Fibroblast of skin of left biceps (primary cell): ENCODE measurements at places on chromosomes 6 and 20.

DNA sequence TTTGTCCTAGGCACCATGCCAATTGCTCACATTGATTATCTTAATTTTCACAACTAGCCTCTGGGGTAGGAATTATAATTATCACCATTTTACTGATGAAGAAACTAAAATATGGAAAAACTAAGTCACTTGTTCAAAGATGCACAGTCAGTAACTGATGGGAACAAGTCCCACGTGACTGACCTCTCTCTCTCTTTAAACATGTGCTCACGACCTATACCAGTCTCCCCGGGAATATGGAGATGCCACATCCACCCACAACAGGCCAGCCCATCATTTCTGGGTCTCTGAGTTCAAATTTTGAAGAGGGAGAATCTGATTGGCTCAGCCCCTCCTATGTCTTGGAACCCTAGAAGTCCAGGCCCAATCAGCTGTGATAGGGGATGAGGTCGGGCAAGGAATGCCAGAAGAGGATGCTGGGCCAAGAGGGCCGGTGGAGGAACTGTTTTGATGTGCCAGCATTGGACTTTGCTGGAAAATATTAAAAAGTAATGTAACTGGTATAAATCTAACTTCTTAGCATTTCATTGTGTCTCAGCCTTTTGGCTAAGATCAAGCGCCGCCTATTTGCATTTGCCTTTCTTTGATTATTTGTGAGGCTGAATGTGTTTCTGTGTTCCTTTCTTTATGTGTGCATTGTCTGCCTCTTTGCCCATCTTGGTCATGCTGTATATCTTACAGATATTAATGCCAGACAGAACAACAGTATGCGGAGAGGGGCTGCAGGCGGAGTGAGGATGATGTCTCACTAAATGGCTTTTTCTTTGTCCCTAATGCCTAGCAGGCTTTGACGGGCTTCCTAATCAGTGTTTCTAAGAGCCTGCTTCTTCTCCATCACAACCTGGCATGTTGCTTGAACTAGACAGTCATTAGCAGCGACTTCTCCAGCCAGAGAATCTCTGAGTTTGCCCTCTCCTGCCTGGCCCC, 126.6 kb downstream of the VEGFA start:
- no peak for DNase-seq

DNA sequence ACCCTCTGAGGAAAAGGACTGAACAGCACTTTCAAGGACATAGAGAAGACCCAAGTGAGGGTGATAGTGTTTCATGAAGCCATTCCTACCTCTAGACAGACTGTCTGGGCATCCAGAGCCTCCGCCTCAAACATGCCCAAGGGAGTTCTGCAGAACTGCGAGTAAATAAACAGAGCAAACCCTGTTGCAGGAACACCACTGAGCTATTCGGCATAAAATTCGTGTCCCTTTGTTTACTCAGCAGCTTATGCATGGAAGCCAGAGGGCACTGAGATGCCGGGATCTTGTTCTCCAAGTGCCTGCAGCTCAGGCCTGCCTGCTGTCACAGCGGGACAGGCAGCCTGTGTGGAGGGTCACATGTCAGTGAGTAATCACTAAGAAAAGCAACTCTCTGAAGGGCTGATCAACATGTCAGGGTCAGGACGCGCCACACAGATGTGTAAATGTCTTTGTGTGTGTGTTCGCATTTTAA, 164.9 kb upstream of the HEY2 start:
- DNase-seq: no peak

GRCh38 chr6:128570680-128571063, 50.3 kb upstream of the PTPRK start:
- no peak for DNase-seq

GRCh38 chr20:62700261-62700930, 8.2 kb upstream of the NTSR1 start:
- no peak for DNase-seq

DNA sequence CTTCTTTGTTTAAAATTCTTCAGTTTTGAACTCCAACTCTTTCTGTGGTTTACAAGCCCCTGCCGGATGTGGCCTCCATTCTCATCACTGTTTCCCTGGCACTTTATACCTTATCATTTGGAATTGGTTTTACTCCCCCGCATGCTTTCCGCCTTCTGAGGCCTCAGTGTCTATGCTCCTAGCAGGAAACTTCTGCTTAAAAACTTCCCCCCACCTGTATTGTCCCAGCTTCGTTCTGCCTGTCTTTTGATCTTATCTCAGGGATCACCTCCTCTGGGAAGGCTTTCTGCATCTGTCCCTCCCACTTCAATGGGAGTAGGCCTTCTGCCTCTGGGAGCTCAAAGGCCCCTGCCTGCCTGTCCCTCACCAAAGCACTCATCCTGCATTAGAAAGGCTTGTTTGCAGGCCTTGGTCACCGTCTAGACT, 3.4 kb upstream of the ANGPT4 start:
- DNase-seq: no peak

DNA sequence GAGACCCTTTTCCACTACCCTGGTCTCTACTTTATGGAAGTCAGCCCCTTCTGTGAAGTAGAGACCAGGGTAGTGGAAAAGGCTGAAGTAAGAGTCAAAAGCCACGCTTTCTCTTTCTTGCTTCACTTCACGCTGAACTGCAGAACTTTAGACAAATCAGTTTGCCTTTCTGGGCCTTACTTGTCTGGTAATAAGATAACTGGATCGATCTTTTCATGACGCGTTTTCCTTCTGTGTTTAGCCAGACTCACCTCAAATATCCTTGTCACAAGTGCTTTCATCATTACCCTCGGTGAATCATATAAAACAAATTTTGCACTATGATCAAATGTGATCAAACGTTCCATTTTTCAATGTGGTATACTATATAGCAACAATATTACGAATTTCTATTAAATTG, 170.7 kb downstream of the CLIC5 start:
- no peak for DNase-seq

GRCh38 chr20:59667981-59668515, 63.7 kb downstream of the PHACTR3 start:
- DNase-seq: no peak

- no peak for DNase-seq
Observed at GRCh38 chr6:159807150-159807858, 7.2 kb downstream of the PNLDC1 start.

DNA sequence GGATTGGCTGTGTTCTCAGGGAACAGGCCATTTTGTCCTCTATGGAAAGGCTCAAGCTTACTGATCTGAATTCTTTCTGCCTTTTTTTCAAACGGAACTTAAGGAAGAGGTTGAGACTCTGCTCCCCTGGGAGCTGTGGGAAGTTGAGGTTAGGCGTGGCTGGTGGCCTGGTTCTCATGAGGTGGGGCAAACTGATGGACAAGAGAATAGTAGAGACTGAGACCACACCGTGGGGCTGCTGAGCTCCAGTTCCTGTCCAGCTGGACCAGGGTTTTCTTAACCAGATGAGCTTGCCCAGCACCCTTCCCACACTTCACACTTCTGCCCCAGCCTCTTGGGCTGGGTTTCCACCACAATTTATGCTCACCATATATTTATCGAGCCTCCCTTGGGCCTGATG, 6.1 kb downstream of the AP5S1 start:
- no peak for DNase-seq

DNA sequence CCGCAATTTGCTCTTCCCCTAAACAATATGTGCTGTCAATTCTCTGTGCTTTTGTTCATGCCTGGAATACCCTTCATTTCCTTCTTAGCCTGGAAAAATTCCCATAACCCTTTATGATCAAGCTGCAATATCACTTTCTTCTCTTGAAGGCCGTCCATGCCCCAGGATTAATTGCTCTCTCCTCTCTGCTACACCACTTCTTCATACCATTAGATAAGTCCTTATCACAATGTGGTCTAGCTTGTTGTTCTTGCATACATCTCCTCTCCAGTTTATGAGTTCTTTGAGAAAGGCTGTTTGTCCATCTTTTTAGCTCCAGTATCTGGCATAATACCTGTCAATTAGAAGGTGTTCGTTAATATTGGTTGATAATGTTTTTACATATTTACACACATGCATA, 111.2 kb upstream of the SAMD5 start:
- no peak for DNase-seq

GRCh38 chr6:137237413-137238170, 18.4 kb upstream of the IFNGR1 start:
- DNase-seq: no peak

- no peak for DNase-seq
Observed at GRCh38 chr6:63440057-63440456, 120.3 kb upstream of the LGSN start.

GRCh38 chr6:43089874-43090558, 13.9 kb downstream of the PTK7 start:
- no peak for DNase-seq

DNA sequence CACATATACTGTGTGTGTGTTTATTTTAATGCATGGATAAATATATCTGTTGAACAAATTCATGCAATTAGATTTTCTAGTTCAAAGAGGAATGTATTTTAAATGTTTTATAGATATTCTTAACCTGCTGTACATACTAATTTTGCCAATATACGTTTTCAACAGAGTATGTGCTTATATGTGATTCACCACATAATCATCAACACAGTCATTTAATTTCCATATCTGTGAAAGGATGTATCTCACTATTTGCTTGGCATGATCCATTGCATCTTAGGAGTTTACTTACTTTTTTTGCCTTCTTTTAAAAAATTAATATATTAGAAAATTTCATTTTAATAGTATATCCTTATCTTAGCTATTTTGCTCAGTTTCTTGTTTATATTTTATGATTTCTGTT, 902.3 kb upstream of the CITED2 start:
- DNase-seq: no peak
